HuH-7 (cell line): ENCODE measurements at places on chromosomes 11 and 22.

DNA sequence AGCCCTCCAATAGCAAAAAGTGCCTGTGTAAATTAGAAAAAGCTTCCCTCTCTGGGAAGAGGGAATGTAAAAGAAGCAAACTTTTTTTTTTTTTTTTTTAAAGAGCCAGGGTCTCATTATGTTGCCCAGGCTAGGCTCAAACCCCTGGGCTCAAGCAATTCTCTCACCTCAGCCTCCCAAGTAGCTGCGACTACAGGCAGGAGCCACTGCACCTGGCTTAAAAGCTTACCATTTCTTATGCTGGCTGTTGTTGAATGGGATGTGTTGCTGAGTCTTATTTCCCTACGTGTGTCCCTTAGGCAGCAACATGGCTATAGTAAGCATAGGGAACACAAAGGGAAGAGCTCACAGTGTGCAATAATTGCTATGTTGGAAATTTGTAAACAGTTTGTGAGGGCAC lies 225.5 kb upstream of the CCDC90B start:
- DNase-seq: no peak

DNA sequence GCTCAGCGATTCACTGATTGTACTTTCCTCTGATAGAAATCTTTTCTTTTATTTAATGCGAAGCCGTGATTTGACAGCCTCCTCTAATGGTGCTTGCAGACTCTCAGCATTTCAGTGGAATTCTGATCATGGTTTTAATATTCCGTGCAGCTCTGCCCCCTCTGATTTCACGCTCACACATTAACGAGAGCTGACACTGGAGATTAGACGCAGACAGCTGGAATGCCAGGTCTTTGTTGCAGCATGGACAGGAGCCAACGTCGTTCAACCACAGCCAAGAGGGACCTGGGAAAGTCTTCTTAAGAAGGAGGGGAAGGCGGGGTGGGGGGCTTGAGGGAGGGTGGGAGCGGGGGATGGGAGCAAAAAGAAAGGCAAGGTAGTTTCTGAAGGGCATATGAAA lies 186.4 kb downstream of the BLID start:
- no peak for DNase-seq

DNA sequence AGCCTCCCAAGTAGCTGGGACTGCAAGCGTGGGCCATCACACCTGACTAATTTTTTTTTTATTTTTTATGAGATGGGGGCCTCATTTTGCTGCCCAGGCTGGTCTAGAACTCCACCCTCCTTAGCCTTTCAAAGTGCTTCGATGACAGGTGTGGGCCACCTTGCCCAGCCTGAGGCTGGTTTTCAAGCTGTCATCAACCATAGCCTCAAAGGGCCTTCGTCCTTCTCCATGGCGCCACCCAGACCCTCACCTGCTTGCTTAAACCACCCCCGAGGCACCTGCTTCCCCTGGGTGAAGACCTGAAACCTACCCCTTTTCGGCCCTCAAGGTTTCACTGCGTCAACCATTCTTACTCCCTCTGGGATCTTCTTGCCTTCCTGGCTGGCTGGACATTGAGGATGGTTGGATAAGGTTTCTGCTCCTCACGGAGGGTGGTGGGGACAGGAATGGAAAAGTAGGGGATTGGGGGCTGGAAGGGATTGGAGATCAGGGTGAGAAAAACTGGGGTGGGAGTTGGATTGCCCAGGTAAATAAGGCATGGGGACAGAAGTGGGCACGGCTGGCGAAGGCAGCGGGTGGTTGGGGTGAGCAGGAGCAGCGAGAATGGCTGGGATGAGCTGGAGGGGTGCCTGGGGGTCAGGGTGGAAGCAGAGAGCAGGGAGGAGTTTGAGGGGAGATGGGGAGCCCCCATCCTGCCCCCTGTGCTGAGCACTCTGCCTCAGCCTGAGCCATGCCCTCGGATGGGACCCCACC lies 2.8 kb upstream of the ACR start:
- no peak for DNase-seq

- DNase-seq: no peak
Measured at GRCh38 chr11:128766591-128767081, 72.8 kb downstream of the FLI1 start.

DNA sequence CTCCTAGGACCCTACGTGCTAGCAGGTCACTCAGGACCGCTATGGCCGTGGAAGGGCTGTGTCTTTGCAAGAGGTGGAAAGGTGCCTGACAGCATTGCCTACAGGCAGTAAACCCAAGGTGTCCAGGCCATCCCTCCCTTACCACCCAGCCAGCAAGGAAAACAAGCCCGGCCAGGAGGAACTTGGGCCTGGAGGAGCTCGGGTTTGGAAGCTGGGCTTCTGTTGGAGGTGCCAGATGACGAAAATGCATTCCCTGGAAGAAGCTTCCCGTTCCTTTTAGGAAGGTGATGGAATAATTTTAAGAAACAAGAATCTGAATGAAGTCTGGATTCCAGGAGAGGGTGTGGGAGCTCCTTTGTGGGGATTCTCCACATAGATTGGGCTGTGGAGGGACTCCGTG lies 23.6 kb downstream of the FBLN1 start:
- no peak for DNase-seq

DNA sequence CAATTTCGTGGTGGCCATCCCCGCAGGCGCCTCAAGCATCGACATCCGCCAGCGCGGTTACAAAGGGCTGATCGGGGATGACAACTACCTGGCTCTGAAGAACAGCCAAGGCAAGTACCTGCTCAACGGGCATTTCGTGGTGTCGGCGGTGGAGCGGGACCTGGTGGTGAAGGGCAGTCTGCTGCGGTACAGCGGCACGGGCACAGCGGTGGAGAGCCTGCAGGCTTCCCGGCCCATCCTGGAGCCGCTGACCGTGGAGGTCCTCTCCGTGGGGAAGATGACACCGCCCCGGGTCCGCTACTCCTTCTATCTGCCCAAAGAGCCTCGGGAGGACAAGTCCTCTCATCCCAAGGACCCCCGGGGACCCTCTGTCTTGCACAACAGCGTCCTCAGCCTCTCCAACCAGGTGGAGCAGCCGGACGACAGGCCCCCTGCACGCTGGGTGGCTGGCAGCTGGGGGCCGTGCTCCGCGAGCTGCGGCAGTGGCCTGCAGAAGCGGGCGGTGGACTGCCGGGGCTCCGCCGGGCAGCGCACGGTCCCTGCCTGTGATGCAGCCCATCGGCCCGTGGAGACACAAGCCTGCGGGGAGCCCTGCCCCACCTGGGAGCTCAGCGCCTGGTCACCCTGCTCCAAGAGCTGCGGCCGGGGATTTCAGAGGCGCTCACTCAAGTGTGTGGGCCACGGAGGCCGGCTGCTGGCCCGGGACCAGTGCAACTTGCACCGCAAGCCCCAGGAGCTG lies 24.8 kb downstream of the ADAMTS15 start:
- no peak for DNase-seq

- DNase-seq: no peak
Measured at GRCh38 chr22:39815932-39816331, 77.6 kb downstream of the ENTHD1 start.

GRCh38 chr11:58742981-58743880 lies 11.5 kb upstream of the GLYAT start:
- DNase-seq: no peak

GRCh38 chr22:46695346-46696228 lies 42.5 kb downstream of the CERK start:
- no peak for DNase-seq

DNA sequence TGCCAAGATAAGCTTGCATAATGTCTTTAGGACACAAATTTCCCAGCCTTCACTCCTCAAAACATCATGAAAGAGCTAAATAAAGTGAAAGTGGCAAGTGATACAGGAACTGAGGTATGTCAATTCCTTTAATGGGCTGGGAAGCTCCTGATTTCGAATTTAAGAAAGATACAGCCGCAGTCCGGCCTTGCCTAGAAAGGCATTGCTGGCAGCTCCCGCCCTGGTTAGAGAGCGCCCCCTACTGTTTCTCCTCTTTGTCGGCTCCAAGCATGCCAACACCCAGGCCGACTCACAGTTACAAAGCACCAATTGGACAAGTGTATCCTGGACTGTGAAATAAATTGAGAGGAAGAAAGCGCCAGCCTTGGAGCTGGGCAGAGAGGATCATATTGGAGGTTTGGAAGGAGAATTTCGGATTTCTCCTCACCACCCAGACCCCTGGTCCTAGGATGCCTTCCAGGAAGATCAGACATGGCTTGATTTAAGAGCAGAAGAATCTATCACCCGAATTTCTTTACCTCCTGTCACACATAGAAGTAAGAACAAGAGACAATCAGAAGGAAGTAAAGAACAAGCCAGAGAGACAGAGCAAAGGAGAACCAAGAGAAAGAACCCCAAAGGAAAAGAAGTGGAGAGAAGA lies 84.0 kb downstream of the FAM76B start:
- peak; percentile 46 for DNase-seq

- no peak for DNase-seq
Measured at GRCh38 chr11:87081358-87081757, 43.6 kb downstream of the TMEM135 start.

- no peak for DNase-seq
Measured at GRCh38 chr11:125111001-125111342, 454 bp downstream of the TMEM218 start.

- no peak for DNase-seq
Measured at GRCh38 chr11:68142028-68142412, 20.8 kb upstream of the CHKA start.

DNA sequence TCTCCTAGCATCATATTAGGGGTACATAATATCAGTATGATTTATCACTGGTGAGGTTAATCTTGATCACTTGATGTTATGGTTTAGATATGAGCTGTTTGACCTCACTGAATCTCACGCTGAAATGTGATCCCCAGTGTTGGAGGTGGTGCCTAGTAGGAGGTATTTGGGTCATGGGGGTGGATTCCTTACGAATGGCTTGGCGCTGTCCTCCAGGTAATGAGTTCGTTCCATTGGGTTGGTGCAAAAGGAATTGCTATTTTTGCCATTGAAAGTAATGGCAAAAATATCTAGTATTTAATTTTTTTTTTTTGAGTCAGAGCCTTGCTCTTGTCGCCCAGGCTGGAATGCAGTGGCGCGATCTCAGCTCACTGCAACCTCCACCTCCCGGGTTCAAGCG lies 326.3 kb downstream of the AASDHPPT start:
- DNase-seq: no peak

- DNase-seq: no peak
Measured at GRCh38 chr11:123624974-123625373, 29.4 kb downstream of the SCN3B start.

DNA sequence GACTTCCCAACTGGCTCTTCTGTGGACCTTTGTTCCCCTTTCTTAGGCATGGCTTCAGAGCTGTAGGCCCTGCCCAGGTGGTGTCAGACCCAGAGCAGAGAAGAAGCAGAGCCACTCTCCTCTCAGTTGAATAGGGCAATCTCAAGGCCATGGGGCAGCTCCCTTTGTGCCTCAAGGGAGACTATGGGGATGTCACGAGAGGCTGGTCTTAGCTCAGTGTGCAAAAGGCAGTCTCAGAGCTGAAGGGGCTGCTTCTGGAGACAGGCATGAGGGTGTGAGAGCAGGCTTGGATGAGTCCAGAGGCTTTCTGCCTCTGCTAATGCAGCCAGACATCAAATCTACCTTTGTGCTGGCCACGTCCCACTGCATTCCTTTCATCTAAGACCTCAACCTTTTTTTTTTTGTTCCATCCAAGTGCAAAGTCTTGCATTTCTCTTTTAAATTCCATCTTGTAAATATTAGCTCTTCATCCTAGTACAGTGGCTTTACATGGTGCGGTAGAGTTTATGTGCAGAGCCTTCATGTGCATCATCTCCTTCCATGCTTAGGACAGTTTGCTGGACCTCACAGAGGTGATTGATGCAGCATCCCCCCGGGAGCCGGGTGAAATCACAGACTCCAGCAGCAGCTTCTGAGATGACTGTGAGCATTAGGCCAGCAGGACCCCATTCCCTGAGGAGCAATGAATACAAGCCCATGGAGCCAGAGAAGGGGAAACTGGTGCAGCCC lies 34.2 kb upstream of the FCHSD2 start:
- DNase-seq: no peak

DNA sequence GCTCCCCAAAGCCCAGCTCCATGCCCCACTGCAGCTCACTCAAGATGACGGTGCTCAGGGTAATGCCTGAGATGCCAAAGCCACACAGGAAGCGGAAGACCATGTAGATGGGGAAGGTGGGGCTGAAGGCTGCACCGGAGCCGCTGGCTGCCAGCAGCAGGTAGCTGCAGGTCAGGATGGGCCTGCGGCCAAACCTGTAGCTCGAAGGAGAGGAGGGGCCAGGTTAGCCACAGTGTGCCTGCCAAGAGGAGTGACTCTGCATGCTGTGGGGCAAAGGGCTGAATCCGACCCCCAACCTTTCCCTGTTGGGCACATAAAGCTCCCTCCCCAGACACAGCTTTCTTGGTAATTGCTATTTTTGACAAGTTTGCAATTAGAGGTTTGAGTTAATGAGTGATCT lies 14.9 kb upstream of the SLC22A6 start:
- DNase-seq: no peak

DNA sequence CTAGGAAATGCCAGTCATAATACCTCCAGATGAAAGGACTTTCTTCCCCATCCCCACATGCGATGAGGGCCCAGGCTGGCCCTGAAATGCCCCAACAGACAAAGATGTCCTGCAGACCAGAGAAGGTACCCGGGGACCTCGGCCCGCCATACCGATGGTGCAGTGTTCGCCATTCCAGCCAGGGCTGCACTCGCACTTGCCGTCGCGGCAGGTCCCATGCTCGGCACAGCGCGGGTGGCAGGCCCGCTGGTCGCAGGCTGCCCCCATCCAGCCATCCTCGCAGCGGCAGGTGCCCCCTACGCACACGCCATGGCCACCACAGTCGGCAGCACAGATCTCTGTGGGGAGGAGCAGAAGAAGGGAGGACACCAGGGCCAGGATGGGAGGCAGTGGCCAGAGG lies 212.1 kb upstream of the NARS2 start:
- no peak for DNase-seq

GRCh38 chr11:808427-809286 lies 1.1 kb upstream of the RPLP2 start:
- peak; percentile 73 for DNase-seq

DNA sequence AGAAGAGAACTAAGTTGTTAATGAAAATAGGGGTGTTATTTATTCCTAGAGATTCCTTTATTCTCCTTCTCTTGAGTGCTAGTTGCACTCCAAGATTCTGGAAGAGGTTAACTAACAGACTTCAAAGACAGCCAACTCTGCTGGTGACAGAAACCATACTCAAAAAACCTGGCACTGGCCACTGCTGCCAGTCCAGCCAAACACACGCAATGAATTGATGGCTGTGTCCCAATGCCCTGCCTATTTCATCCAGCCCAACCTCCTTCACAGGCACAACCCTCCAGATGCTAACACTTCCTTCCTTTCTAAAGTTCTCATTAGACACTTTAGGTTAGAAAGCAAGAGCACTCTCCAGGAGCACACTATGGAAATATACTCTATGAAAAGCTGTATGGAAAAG lies 150.8 kb upstream of the C11orf58 start:
- DNase-seq: no peak

DNA sequence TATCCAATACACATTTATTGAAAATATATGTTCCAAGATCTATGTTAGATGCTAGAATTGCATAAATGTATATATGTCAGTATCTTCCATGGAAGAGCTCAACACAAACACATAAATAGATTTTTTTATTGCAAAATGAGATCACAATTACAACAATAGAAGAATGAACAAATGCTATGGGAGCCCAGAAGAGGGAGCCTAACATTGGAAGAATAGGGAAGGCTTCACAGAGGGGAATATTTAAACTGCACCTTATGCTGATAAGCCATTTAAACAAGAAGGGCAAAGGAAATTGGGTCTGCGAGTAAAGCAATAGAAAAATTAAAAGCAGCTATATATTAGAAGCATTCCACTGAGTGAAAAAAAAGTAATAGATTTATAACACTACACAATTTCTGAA lies 96.1 kb upstream of the LRRC55 start:
- DNase-seq: no peak

GRCh38 chr11:124315052-124315451 lies 1.3 kb upstream of the OR8D1 start:
- DNase-seq: no peak

- no peak for DNase-seq
Measured at GRCh38 chr22:48403521-48404403, 1423.9 kb downstream of the BRD1 start.
